ENCODE measurements at places on chromosomes 7 and 10. TPM values are rescaled to one million over a fixed set of nuclear protein-coding genes. Genes with fewer than 3 reads are reported as not detected.

GRCh38 chr7:121797657-121798452 lies 75.1 kb upstream of the PTPRZ1 start:
- H3K27me3 ChIP-seq: no peaks in the 10 kb centered on the region
- no peaks in the 10 kb centered on the region for H3K4me1 ChIP-seq
- no peak for DNase-seq
- no peak overlapping the region for H3K27ac ChIP-seq
- H3K36me3 ChIP-seq: no peaks in the 10 kb centered on the region
- no peak overlapping the region for H3K4me3 ChIP-seq

GRCh38 chr10:88411772-88412349 lies 171.3 kb downstream of the RNLS start:
- no peak overlapping the region for H3K4me3 ChIP-seq
- DNase-seq: no peak
- H3K36me3 ChIP-seq: no peaks in the 10 kb centered on the region
- peaks cover 7% of the 10 kb centered on the region for H3K4me1 ChIP-seq
- H3K27me3 ChIP-seq: no peaks in the 10 kb centered on the region

ZNF485 gene
- total RNA-seq: 6.5 TPM

SEC31B gene
- total RNA-seq: 57.4 TPM

DNA sequence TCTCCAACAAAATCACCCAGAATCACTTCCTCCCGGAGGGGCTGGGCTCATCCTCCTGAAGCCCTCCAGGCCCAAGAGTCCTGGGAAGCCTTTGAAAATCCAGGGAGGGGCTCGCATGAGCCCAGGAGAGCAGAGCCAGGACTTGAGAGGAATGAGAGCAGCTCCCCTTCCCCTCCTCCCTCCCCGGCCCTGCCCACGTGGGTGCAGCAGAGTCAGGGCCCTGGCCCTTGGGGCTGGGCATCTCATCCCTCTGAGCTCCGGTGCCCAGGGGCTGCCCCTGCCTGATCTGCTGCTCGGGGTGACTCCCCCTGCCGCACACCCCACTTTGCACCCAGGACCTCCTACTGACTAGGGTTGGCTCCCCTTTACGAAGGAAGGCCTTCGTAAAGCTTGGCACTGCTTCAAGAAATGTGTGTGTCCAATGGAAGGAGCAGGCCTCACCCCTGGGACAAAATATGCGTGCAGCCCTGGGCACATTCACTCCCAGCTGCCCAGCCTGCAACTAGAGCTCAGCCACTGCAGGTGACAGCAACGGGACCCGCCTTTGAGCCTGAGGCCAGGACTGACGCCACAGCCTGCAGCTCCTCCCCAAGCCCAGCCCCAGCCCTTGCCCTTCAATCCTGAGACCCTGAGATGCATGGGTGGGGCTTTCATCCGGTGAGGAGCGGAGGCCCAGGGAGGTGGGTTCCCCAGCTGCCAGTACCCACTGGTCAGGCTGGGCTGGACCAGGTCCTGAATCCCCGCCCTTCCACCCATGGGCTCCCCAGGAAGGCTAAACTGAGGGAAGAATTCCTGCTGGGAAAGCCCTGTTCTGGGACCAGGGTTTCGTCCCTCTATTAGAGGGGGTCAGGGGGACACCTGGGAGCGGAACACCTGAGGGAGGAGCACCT lies 21.8 kb downstream of the PWWP2B start:
- H3K36me3 ChIP-seq: no peaks in the 10 kb centered on the region
- DNase-seq: no peak
- H3K27ac ChIP-seq: no peak overlapping the region

PDZD7 gene
- total RNA-seq: 0.64 TPM

GRCh38 chr7:29340696-29341095 lies 146.1 kb downstream of the CHN2 start:
- no peaks in the 10 kb centered on the region for H3K36me3 ChIP-seq
- peaks cover 14% of the 10 kb centered on the region for H3K4me1 ChIP-seq
- no peak for DNase-seq
- no peak overlapping the region for H3K27ac ChIP-seq
- peaks cover 8% of the 10 kb centered on the region for H3K27me3 ChIP-seq

DNA sequence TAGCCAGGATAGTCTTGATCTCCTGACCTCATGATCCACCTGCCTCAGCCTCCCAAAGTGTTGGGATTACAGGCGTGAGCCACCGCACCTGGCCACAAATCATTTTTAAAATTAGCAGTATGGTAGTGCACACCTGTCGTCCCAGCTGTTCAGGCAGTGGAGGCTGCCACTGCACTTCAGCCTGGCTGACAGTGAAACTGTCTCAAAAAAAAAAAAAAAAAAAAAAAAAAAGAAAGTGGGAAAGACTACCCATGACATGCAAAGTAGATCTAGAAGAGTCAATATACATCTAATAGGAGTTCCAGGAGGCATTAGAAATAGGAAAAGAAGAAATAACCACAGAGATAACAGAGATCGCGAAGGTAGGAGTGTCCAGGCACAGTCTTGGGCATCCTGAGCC lies 3.2 kb downstream of the CSGALNACT2 start:
- peaks cover 64% of the 10 kb centered on the region for H3K4me1 ChIP-seq
- no peak for DNase-seq
- H3K27ac ChIP-seq: no peak overlapping the region
- no peaks in the 10 kb centered on the region for H3K27me3 ChIP-seq
- no peak overlapping the region for H3K4me3 ChIP-seq
- peaks cover 43% of the 10 kb centered on the region for H3K36me3 ChIP-seq

DNA sequence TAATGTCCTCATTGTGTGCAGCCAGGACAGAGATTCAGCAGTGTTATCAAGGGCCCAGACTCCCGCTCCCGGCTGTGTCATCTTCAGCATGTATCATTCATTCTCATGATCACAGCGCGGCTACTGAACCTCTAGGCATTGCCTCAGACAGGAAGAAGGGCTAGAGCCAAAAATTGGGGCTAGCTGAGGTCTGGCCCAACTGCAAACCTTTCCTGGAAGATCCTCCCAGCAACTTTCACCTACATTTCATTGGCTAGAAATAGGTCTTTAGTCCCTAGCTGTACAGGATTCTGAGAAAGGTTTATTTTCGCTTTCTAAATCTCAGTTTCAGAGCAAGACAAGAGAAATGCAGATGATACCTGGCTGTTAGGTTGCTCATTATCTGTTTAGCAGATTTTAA lies 81.9 kb downstream of the CREM start:
- no peaks in the 10 kb centered on the region for H3K27me3 ChIP-seq
- peak overlapping the region; percentile 87 for H3K27ac ChIP-seq
- peak; percentile 64 for DNase-seq
- peaks cover 88% of the 10 kb centered on the region for H3K36me3 ChIP-seq
- H3K4me3 ChIP-seq: peak overlapping the region; percentile 59
- H3K4me1 ChIP-seq: peaks cover 57% of the 10 kb centered on the region

- no peaks in the 10 kb centered on the region for H3K36me3 ChIP-seq
- H3K27ac ChIP-seq: no peak overlapping the region
- peaks cover 7% of the 10 kb centered on the region for H3K4me1 ChIP-seq
- DNase-seq: no peak
- H3K4me3 ChIP-seq: no peak overlapping the region
Observed at GRCh38 chr10:90913774-90914420, 7.0 kb downstream of the ANKRD1 start.

DNA sequence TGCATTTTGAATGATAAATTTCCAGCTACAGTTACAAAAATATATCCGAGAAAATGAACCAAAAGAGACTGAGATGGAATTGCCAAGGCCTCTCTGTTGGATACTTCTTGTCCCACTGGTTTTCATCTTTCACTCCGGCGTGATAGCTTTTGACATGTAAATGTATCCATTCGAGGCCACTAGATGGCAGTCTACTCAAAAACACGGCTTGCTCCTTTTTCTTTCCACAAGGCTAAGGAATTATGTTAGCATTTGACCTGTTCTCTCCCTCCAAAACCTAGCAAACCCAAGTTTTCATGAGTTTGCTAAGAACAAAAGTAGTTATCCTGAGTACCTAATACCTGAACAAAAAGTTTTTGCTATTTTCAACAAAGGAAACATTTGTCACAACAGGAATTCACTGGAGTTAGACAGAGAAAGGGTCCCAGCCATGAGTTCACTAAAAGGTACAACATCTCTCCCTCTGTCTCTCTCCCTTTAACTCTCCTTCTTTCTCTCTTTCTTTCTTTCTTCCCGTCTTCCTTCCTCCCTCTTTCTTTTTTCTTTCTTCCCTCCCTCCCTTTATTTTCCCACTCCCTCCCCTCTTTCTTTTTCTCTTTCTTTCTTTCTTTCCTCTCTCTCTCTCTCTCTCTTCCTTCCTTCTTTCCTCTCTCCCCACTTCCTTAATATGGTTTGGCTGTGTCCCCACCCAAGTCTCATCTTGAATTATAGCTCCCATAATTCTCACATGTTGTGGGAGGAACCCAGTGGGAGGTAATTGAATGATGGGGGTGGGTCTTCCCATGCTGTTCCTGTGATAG lies 207.9 kb upstream of the MYO3A start:
- no peak overlapping the region for H3K4me3 ChIP-seq
- no peaks in the 10 kb centered on the region for H3K36me3 ChIP-seq
- no peak overlapping the region for H3K27ac ChIP-seq
- H3K27me3 ChIP-seq: no peaks in the 10 kb centered on the region
- H3K4me1 ChIP-seq: peaks cover 1% of the 10 kb centered on the region

DNA sequence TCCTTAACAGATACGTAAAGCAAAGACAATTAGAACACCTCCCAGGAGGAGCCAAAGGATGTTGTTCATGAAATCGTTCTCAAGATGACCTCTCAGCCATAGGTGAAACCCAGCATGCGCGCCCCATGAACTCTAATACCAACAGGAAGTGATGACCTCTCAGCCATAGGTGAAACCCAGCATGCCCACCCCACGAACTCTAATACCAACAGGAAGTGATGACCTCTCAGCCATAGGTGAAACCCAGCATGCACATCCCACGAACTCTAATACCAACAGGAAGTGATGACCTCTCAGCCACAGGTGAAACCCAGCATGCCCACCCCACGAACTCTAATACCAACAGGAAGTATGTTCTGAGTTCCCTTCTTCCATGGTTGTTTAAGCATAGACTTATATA lies 205.2 kb upstream of the ADARB2 start:
- H3K4me1 ChIP-seq: peaks cover 21% of the 10 kb centered on the region
- no peak overlapping the region for H3K27ac ChIP-seq
- H3K36me3 ChIP-seq: peaks cover 10% of the 10 kb centered on the region
- H3K27me3 ChIP-seq: no peaks in the 10 kb centered on the region

MMRN2 gene
- total RNA-seq: not detected

EIF4H gene
- 367 TPM for total RNA-seq

SLIT1 gene
- 0.32 TPM for total RNA-seq

Data from activated T-helper 2 cell treated with anti-CD3 and anti-CD28 coated beads, Interferon-gamma antibody, Interleukin-2, Interleukin-4, amounts not matched to agents 10 μg/mL and 5 μg/mL and 100 μg/mL, durations not matched to agents 14 hours and 24 hours and 36 hours (primary cell).